ENCODE measurements at places on chromosomes 2 and 18. TPM values are rescaled to one million over a fixed set of nuclear protein-coding genes. Genes with fewer than 3 reads are reported as not detected.

- DNase-seq, result peak; percentile 36
Measured at GRCh38 chr18:13313006-13313686, 94.6 kb downstream of the LDLRAD4 start.

DNA sequence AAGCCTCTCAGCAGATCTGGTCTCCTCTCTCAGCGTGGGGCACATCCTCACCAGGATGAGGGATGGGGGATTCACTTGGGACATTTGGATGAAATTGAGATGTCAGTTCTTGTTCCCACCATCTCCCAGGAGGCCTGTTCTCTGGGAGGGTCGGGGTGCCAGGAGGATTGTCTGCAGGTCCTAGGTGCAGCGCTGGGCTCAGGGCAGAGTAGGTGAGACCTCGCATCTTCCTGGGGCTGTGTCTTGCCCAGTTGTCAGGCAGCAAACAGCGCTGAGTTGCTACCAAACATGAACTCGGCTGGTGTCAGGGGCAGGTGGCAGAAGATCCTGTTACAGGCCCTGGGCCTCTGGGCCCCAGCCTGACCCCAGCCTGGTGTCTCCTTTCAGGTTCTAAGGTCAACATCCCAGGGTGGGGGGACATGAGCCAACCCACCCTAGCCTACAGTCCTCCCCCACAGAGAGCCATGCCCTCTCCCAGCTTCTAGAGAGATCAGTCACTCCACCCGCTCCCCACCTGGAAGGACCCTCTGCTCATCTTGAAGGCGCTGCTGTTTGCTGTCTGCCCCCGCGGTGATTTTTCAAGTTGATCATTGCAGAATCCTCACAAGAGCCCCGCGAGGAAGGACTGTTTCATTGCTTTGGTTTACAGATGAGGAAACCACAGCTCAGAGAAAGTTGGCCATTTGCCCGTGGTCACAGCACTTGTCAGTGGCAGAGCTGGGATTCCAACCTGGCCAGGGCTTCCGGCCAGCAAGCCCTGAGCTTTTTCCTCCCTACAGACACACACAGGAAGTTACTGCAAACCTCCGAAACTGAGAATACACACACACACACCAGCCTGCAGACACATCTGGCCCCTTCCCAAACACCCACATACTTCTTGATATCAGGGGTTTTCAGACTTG is 83.9 kb downstream of the STPG4 start:
- DNase-seq, result peak; percentile 68

- no peak for DNase-seq
Measured at GRCh38 chr2:239704737-239705136, 303.9 kb upstream of the HDAC4 start.

- DNase-seq, result no peak
Measured at GRCh38 chr2:38099099-38100028, 23.4 kb upstream of the CYP1B1 start.

MSGN1 gene
- total RNA-seq, result not detected

RESP18 gene
- total RNA-seq, result not detected

C1GALT1C1L gene
- not detected for total RNA-seq
